HTR-8/SVneo (cell line): ENCODE measurements at places on chromosomes 1 and 21.
A peak's percentile ranks its signal among the peaks of the same experiment; 100 is the strongest.

GRCh38 chr1:32498751-32499150 lies 33.9 kb downstream of the ZBTB8B start:
- DNase-seq: no peak

DNA sequence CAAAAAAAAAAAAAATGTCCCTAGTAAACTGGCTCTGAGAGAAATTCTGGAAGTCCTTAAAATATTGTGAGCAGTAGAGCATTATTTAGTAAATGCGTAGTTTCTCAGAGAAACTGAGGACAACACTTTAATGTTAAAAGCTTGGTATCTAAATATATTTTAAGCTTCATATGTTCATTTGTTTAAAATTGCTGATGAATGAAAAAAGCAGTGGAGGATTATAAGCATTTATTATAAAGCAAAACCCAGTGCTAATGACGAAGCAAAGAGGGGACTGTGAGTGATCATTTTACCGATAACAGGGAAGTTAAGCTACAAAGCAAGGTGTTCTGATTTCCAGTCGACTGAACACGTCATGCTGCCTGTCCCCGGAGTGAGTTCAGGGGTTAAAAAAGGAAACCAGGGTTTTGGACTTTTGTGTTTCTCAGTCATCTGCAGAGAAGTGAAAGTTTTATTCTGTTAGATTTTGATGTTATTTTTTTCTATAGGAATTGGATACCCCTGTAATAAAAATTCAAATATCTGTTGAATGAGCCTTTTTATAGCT lies 64.5 kb upstream of the SCCPDH start:
- DNase-seq: no peak

- DNase-seq: no peak
These were observed 2.0 kb upstream of the CCN1 start for GRCh38 chr1:85578321-85579295.

DNA sequence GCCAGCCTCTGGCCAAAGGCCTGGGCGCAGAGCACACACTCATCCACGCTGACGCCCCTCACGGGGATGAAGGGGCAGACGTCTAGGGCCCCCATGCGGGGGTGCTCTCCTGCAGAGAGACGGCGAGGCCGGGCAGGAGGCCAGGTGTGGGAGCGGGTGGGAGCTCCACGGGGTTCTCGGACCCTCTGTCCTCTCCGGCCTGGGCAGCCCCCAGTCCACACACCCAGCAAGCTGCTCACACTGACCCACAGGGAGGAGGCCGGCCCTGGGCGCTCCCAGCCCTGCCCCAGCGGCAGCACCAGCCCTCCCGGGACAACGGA lies 2.5 kb downstream of the FTCD start:
- no peak for DNase-seq

DNA sequence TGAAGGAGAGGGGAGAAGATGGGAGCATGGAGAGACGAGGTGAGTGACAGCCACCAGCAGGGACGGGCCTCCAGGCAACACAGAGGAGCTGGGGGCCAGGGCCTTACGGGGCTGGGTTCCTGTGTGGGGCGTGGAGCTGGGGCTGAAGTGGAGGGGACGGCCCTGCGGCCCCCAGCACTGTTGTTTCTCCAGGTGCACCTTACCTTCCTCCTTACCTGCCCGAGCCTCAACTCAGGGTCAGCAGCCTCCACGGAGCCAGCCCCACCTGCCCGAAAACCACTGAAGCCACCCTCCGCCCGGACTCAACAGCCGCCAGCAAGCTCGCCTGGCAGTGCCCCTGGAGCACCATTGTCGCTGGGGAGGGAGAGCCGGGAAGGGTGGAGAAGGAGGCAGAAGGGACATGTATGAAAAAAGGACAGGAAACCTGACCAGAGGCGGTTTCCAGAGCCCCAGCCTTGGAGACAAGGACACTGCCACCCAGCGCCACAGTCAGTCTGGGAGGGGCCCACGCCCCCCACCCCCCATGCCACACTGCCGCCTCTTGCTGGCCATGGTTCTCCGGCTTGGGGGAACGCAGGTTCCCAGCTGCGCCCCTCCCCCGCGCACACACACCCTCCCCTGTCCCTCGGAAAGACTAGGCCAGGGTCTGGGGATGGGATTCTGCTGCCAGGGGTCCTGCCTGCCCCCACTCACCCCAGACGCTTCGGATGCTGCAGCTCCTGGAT lies 10.6 kb downstream of the PLA2G2F start:
- no peak for DNase-seq

- no peak for DNase-seq
These were observed 142.8 kb downstream of the HUNK start for GRCh38 chr21:32015461-32016139.

DNA sequence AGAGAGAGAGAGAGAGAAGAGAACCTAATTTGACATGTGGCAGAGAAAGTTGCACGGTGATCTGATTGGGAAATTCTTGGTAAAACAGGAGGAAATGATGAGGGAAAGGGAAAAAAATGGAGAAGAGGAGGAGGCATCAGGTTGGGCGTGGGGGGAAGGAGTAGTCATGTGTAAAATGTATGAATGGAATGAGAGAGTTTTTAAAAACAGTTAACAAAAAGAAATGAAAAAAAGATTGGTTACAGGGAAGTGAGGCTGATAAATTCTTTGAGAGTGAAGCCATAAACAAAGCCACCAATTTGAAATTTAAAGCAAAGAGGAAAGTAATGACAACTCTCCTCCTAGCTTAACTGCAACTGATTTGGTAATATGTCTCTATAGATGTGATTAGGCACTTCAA lies 409.2 kb downstream of the USH2A start:
- DNase-seq: no peak

DNA sequence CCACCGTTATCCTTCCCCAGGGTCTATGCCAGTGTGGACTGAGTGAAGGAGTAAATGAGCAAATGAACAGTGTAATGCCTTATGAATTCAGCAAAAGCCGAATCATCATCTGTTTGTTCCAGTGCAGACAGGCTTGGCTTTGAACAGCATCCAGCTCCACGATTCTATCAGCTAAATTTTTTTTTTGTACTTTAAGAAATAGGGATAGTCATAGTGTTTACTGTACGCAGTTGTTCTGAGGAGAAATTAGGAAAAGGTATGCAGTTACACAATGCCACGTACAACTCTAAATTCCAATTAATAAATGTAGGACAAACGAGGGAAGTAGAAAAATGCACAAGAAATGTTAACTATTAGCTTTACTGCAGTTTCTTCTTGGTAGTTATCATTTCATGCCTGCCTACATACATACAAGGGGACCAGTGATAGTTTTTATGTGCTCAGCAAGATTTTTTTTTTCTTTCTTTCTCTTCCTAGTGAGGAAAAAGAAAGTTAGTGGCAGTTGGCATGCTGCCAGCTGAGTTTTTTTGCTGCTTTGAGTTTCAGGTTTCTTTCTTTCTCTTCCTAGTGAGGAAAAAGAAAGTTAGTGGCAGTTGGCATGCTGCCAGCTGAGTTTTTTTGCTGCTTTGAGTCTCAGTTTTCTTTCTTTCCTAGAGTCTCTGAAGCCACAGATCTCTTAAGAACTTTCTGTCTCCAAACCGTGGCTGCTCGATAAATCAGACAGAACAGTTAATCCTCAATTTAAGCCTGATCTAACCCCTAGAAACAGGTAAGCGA lies at the start of gene IFI44L:
TSS of gene IFI44L (plus strand) at position 646 of the 777 bp plus-strand sequence. CDS start 7,468 bp downstream, outside the sequence.
- no peak for DNase-seq

DNA sequence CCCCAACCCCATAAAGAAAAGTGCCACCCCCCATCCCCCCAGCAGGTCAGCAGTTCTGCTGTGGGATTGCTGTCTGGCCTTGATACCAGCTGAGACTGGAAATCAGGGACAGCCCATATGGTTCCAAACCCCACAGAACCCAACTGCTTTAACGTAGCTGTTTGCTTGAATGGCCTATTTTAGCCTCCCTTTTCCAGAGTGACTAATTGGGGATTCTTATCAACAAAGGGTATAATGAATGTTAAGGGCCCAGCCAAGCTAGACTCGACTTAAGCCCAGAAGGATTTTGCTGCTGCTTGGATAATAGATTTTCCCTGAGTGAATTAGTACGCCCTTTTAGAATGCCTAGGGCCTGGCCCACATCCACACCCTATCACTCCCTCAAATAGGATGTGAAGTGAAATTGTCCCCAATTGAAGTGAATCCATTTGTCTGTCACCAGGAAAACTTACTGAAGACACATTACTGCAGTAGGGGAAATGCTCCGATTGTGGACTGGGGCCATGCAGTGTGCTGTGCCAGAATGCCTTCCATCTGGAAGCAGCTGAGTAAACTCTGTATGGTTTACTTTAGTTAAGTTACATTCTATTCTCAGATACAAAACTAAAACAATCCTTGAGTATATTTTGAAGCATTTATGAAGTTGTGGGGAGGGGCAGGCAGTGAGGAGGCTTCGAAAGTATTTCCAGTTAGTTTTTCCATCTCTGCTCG lies 156.9 kb downstream of the DHRS3 start:
- no peak for DNase-seq

DNA sequence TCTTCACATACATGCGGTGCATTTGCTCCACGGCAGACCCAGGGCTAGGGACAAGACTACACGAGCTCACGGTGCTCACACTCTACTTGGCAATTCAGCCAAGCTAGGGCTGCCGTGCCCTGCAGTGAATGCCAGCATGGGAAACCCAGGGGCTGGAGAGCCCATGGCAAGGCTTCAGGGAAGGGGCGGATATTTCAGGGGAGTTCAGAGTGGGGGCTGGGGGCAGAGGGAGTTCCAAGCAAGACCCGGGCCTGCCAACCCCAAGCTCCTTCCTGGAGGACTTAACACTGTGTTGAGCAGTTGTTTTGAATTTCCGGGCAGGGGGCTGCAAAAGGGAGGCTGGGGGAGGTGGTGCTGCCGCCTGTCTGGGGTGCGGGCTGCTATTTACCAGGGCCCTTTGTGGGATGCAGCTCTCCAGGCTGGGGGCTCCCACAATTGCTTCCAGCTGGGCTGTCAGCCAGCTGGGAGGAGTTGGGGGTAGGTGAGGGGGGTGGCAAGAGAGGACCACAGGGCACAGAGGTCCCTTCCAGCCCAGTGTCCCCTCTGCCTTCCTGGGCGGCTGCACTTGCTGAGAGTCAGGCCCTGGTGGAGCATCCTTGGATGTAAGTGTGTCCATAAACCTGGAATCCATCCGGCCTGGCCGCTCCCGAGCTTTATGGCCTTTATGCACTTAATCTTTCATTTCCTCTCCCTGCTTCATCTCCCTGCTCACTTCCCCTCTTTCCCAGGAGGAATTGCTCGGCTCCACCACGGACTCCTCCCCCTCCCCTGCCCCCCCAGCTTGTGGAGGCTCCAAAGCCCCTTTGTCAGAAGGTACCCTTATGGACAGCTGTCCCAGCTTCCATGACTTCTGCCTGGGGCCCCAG lies 55.8 kb upstream of the SSBP3 start:
- DNase-seq: no peak

- DNase-seq: no peak
These were observed 7.1 kb upstream of the KIF14 start for GRCh38 chr1:200627575-200628222.

GRCh38 chr1:112938210-112938609 lies 17.8 kb downstream of the SLC16A1 start:
- no peak for DNase-seq

GRCh38 chr1:242178924-242179708 lies 180.2 kb upstream of the MAP1LC3C start:
- DNase-seq: no peak

- peak; percentile 46 for DNase-seq
These were observed 38.0 kb downstream of the ADARB1 start for GRCh38 chr21:45112371-45112770.

DNA sequence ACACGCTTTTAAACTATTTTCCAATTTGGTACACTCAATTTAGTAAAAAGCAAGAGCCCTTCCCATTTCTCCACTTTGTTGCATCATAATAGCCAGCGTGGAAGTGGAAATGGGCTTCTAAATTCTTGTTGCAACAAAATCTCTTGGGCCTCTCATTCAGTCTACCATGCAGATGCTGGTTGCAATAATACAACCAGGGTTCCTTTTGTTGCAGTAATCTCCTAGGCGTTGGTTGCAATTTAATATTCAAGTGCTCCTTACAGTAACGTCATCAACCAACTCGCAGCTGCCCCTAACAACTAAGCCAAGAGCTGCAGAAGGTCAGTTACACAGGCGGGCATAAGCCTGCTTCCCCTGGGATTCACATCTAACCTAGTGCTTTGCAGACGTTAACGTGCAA lies 2.7 kb upstream of the HDGF start:
- no peak for DNase-seq

DNA sequence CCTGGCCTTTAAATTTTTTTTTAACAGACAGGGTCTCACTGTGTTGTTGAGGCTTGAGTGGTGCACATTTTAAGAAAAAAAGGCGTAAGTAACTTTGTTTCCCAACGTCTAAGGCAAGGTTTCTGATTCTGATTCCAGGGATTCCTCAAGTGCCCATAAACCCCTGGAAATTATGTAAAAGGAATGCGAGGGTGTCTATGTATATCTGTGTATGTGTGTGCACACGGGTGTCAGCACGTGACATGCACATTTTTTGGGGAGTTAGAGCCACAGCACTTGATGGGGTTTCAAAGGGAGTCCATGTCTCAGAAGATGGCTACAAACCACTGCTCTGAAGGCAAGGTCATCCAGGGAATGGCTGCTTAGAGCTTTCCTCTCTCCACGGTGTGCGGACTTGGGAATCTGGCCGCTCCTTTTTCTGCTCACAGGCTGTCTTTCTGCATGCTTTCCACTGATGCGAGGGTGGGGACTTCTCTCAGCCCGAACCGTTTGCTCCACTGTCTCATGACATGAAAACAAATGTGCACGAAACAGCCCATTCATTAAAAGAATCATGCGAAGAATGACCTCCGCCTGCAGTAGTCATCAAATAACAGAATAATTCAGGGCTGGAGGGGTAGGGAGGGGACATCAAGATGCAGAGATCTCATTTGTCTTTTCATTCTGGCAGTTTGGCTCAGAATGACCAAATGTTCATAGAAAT lies 18.7 kb upstream of the RERE start:
- DNase-seq: no peak

DNA sequence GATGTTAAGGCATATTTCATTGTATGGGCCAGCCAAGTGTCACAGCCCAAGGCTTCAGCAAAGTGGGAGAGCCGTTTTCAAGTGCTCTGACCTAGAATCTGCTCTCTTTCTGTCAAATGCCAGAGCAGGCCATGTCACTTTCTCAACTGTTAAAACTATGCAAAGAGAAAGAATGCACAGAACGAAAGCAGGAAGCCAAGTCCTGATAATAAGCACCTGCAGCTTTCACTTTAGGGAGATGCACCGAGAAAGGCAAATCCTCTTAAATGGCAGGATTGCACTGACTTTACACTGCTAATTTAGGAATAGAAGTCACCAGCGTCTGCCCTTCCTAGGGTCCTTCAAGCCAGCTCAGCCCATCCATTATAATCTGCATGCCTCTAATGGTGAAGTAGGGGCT lies 49.2 kb upstream of the NTPCR start:
- no peak for DNase-seq

- DNase-seq: no peak
These were observed 296.8 kb downstream of the TM2D1 start for GRCh38 chr1:61428146-61428545.
